IMR-90 (cell line): ENCODE measurements at places on chromosomes 3 and 15.

DNA sequence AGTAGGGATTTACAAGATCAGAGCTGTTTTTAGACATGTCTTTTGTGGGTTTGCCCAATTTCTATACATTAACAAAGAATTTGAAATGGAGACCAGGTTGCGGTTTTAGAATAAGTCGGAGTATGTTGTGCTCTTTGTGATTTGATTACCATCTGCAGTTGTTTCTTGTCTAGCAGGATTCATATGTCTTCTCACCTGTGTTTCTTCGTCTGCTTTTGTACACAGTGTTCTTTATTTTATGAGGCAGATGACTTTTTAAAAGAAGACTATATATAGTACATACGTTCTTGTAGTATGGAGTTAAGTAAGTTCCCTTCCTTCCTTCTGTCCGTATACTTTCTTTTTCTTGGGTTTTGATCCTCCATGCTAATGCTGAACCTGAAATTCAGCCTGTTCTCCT, 175.3 kb upstream of the LRRFIP2 start:
- DNase-seq, result no peak

- DNase-seq, result no peak
Measured at GRCh38 chr15:31338318-31338878, 11.8 kb downstream of the KLF13 start.

DNA sequence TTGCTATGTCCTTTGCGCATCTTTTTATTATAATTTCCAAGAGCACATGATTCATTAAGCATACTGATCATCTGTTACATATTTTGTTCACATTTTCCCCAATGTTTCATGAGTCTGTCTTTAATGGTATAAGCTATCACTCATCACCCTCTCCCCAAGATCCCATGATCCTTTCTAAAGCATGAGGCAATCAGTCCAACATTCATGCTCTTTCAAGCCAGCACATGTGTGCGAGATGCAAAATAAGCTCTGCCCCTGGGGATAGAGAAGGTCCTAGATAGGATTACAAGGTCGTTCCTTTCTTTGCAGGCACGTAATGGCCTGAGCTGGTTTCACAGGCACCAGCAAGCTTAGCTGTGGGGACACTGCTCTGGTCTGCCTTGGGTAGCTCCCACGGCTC, 32.2 kb upstream of the B3GNT5 start:
- no peak for DNase-seq

- DNase-seq, result no peak
Measured at GRCh38 chr3:123392871-123393620, 55.8 kb downstream of the ADCY5 start.

DNA sequence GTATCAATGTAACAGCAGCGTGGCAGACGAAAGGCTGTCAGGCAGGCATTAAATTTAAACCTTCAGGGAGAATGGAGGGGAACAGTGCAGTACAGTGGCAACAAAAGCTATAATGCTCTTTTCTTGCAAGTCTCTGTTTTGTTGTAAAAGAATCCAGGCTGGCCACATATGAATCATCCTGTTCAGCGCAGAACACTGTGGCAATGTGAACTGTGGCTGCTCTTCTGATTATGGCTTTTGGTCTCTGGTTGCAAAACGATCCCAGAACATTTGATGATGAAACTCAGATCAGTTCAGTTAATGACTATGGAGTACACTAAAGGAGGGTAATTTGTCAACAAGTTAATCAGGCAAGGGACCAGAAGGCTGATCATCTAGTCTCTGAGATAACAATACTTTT, 219.7 kb upstream of the SGO1 start:
- no peak for DNase-seq

- DNase-seq, result no peak
Measured at GRCh38 chr3:157810924-157811718, 295.1 kb downstream of the SHOX2 start.

DNA sequence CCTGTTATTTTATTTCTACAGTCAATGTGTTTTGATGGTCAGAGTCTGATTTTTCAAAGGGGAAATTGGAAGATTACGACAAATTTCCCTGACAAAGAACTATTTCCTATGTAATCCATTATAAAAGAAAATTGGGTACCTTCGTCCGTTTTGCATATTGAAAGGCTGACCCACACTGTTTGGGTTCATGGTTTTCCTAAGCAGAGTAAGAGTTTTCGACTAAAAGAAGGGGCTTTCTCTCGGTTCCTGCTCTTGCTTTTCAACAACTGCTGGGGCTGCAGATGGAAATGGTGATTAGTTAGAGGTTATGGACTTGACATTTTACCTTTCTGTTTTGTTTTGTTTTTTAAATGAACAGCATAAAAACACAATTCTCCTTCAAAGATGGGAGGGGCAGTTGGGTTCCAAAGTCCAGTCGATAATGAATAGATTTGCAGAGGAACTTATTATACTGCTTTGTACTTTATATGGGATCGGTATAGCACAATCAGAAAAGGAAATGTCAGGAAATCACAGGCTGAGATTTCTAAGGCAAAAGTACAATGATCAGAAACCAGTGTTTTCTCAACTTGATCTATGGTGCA, 978 bp downstream of the KCNMB2 start:
- DNase-seq, result no peak

DNA sequence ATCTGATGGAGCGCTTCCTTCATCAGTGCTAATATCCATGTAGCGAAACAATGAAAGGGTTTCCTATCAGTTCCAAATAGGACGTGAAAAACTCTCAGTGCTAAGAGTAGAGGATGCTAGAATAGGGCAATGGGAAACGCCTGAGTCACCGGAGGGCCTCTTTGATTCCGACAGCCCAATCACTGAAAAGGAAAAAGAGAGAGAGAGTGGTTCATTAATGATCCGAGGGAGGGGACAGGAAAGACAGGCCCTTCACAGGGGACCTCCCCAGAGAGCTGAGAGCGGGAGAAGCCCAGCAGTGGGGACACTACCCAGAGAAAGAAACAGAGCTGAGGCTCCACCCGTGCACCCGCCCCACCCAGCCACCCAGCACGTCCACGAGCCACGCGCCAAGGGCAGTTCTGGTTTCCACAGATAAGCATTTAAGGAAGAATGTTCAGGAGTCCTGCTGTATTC, 76.9 kb downstream of the RPN1 start:
- no peak for DNase-seq

- DNase-seq, result no peak
Measured at GRCh38 chr3:126419886-126420786, 25.4 kb downstream of the CFAP100 start.
